ENCODE measurements at places on chromosomes 6 and 20.
A peak's percentile ranks its signal among the peaks of the same experiment; 100 is the strongest.

DNA sequence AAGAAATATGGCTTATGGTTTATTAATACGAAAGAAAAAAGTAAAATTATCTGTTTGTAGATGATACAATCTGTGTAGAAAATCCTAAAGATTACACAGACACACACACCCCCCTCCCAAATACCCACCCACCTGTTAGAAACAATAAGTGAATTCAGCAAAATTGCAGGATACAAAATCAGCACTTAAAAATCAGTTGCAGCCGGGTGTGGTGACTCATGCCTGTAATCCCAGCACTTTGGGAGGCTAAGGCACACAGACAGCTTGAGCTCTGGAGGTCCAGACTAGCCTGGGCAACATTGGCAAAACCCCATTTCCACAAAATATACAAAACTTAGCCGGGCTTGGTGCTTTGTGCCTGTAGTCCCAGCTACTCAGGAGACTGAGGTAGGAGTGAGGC lies 42.3 kb downstream of the NINL start:
- no peak for DNase-seq

- peak; percentile 68 for DNase-seq
Measured at GRCh38 chr6:109094416-109095035, at the start of gene SESN1. SESN1 (minus strand) TSS chr6:109094846; CDS start chr6:109094073, 773 bp downstream.

DNA sequence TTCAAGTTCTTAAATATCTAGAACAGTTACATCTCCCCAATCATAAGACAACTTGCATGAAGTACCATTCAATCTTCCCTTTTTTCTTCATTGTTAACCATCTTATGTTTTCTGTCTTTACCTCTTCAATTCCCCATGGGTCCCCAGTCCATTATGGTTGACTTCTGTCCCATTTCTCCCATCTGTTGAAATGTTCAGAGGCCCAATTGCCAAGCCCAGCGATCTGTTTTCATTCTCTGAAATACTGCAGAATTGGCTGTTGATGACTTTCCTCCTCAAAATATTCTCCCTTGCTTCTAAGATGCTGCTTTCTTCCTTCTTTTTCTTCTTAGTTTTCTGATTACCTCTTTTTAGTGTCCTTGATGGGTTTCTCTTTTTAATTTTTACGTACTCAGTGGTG lies 26.0 kb downstream of the DSTN start:
- no peak for DNase-seq

DNA sequence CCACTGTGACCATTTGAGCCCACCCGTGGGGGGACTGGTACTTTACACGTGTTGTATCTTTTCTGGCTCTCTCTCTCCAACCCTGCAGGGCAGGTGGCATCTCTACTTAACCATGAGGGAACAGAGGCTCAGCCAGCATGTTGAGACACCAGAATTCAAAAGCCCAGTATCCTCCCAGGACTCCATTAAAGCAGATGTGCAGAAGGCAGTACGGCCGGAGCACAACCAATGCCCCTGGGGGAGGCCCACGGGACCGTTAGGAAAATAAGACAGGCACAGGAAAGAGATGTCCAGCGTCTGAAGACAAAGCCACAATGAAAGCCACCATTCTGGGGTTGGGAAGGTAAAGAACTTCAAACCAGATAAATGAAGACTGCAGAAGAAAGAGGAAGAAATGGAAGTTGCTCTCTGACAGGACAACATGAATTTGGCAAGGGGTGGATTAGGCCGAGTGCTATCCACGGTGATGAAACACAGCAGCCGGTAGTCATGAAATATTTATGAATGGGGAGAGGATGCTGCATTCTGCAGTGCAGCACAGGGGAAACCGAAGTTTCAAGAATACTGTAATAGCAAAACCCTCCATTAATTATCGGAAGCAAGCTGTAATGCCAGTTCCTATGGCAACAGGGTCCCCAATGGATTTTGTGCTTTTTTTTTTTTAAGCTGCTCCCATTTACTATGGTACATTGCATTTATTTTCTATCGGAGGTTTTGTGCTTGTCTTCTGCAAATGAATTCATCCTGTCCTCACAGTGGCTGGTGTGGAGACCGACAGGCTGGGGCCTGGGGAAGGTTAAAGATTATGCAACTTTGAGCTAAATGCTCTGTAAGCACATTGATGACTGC lies 179.4 kb downstream of the NRN1 start:
- DNase-seq: no peak

DNA sequence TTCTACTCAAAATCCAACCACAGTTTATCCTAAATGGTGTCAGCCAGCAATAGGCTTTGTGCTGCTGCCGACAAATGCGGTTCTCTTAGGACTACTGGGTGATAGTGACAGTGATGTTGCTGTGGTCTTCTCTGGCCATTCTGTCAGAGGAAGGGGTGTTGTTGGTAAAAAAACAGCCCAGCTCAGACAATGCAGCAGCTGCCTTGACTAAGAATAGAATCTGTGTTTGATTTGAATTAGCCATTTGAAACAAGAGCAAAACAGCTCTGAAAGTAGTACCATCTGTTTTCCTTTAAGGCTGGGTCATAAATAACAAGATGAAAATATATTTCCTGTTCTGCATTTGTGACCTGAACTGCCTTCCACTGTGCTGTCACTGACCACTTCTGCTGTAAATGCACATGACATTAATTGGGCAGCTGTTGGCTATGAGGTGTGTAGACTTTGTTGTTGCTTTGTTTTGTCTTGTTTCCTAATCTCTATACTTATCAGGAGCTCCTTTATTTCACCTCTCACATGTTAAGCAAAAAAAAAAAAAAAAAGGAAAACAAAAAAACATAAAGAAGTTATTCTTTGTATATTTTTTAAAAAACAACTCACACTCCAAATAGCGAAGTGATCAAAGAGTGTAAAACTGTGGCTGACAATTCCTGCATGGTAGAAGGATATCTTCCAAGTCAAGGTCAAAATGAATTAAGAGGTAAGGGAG lies 497.8 kb upstream of the ARID1B start:
- DNase-seq: no peak
